Left cardiac atrium (tissue), 4 donors: ENCODE measurements at places on chromosomes 11 and 22. TPM values are rescaled to one million over a fixed set of nuclear protein-coding genes. Genes with fewer than 3 reads are reported as not detected.

- DNase-seq = no peak
Observed at GRCh38 chr22:43850529-43850928, 11.8 kb downstream of the SULT4A1 start.

Gene ACR
- 1.5 TPM for total RNA-seq

Gene ARHGEF12
- 76.4 TPM for total RNA-seq

Gene FAM76B
- 8.0 TPM for total RNA-seq

Gene KIAA1671
- 20.7 TPM for total RNA-seq
